ENCODE measurements at places on chromosomes 3 and 15.

DNA sequence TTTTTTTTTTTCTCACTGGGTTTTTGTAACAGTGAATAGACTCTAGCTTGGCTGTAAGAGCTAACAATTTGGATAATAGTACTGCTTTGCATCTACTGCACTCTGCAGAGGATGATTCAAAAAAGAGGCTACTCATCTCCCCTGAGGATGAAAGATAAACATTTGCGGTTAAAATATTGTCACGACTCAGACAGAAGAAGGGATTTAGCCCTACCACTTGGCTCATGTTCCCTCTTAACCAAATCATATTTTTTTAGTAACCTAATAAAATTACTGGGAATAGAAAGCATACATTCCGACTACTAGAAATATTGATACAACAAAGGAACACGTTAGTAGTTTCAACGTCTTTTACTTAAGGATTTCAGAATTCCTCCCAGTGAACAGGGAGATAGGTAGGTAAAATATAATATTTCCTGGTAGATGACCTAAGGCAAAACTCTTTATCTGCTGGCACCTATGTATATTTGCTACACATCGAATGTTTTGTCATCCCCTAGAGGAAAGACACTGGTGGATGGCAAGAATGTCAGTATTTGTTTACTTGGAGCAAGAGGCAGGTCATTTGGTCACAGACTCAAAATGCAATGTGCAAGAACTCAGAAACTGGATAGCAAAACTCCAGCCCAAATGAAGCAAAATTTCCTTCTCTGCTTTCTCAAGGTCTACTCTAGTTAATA is 110.8 kb downstream of the GREM1 start:
- no peak for DNase-seq

GRCh38 chr3:108320746-108321350 is 24.5 kb downstream of the HHLA2 start:
- no peak for DNase-seq

- no peak for DNase-seq
Observed at GRCh38 chr3:123781571-123782275, 102.4 kb downstream of the MYLK start.

GRCh38 chr15:89743594-89743993 is 7.5 kb downstream of the MESP1 start:
- DNase-seq: no peak

GRCh38 chr3:127615631-127616305 is 13.2 kb upstream of the PODXL2 start:
- DNase-seq: no peak

DNA sequence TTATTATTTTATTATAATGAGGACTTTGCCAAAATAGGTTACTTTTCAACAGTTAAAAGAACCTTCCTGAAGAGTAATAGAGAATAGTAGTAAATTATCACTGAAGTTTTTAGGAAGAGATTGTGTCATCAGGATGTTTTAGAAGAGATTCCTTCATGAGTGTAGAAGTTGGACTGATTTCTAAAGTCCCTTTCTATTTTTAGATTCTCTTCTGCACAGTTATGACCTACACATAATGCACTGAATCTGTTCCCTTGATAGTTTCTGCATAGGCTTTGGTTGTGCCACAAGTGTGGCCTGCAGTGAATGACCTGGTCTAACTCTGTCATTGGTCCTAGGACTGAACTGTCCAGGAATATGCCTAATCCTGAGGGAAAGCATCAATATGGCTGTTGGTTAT is 23.9 kb downstream of the SLC35A5 start:
- DNase-seq: no peak

- no peak for DNase-seq
Observed at GRCh38 chr3:175495331-175495730, 636.2 kb downstream of the NAALADL2 start.

GRCh38 chr3:124281453-124282316 is 289.8 kb upstream of the ROPN1 start:
- DNase-seq: no peak

- DNase-seq: no peak
Observed at GRCh38 chr3:197746209-197746608, 3.5 kb upstream of the FYTTD1 start.

Data from GM19239 (cell line).